ENCODE measurements at places on chromosomes 12 and 14.

- DNase-seq = no peak
These were observed 82.9 kb downstream of the MAP1LC3B2 start for GRCh38 chr12:116642106-116642505.

DNA sequence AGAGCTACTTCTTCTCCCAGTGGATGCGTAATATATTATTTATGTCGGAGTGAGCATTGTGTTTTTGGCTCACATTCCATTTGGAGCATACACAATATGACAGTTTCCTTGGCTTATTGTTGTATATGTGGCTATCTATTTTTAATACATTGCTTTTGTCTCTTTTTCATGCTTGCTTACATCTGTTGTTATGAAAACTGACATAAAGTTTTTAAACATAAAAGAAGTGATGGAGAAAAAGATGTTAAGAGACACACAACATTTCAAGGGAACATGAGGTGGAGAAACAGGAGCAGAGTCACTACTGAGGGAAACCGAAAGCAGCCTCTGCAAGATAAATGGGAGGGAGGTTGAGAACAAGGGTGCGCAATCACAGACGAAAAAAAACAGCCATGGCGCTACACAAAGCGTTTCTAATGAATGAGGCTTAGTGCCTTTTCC is 228.4 kb upstream of the NPAS3 start:
- no peak for DNase-seq

- no peak for DNase-seq
These were observed 15.4 kb downstream of the RAB35 start for GRCh38 chr12:120101182-120101581.

DNA sequence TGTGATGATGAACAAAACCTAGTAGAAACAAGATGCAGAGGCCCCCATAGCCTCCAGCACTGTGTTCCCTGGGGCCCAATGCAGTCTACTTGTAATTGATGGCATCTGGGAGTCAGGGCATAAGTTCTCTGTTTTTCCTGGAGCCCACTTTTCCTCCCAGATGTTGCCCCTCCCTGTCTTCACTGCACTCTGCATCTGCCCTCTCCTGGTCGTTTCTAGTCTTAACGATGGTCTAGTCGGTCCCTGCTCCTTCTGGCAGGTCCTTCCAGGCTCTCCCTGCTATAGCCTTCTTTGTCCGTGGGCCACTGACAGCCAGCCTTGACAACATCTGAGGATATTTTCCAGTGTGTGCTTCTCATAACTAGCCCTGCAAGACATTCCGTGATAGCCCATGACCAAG is 208.3 kb downstream of the GXYLT1 start:
- DNase-seq = no peak
